ENCODE measurements at places on chromosomes 6 and 20.

GRCh38 chr20:5870568-5870981 lies 79.8 kb downstream of the TRMT6 start:
- DNase-seq = no peak

DNA sequence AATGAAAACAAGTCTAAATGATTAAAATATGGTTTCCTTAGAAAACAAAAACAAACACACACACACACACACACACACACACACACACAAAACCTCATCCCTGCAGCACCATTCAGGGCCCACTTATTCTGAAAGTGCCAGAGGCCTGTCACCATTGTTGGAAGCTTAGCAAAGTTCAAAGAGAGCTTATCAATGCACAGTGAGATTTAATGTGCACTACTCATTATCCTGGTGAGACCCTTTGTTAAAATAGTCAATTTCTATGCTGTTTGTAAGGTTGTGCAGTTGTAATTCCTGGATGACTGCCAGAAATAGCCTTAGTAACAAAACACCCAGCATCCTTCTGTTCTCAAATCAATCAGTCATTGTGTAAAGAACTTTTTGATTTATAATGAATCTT lies 482.9 kb downstream of the GRIK2 start:
- no peak for DNase-seq

- DNase-seq = no peak
Measured at GRCh38 chr6:3388786-3389185, 68.1 kb downstream of the SLC22A23 start.

DNA sequence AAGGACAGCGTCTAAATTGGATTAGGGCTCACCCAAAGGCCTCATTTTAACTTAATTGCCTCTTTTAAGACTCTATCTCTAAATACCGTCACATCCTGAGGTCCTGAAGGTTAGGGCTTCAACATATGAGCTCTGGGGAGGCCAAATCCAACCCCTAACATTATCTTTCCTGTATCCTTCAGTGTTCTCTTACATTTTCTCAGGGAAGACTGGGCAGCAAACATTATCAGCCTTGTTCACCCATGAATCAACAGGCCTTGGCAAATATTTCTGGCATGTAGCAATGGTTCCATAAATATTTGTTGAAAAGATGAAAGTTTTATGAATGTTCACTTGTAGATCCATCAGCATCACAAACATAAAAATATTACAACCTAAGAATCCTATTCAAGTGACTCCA lies 24.6 kb upstream of the FOXF2 start:
- DNase-seq = no peak

DNA sequence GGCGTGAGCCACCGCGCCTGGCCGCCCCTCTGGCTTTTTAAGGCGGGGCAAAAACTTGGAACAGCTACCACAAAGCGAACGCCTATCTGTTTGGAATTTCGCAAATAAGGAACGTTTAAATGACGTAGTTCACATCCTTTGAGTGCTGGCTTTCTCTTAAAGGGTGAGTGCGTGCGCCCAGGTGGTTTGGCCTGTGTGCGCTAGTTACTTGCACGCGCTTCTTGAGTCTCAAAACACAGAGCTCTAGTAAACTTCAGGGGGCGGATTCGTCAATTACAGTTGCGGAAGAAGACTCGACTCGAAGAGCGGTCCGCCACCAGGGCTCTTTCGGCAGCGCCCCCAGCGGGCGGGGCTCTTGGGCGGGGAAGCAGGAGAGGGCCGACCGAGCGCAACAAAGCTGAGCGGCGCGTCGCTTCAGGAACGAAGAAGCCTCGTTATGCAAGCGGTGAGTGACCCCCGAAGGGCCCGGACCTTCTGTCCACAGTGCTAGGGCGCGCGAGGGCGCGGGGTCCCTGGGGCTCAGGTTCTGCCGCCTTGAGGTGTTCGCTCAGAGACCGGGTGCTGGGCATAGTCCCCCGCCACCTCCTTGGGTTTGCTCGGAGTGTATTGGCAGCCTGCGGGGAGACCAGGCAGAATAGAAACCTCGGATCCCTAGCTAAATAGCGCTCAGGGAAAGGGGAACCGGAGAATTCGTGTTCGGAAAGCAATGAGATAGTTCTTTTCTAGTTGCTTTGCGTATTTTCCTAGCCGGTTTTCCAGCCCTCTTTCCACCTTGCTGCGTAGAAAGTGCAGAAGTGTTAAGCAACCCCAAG lies at the start of gene SYCP2L:
SYCP2L (plus strand) TSS at position 362 of the 812 bp plus-strand sequence; CDS start at position 437, 75 bp downstream.
- no peak for DNase-seq

- no peak for DNase-seq
Measured at GRCh38 chr6:79373246-79373645, 138.8 kb upstream of the HMGN3 start.

GRCh38 chr20:33811776-33812151 lies 616 bp downstream of the CHMP4B start:
- peak; percentile 16 for DNase-seq

DNA sequence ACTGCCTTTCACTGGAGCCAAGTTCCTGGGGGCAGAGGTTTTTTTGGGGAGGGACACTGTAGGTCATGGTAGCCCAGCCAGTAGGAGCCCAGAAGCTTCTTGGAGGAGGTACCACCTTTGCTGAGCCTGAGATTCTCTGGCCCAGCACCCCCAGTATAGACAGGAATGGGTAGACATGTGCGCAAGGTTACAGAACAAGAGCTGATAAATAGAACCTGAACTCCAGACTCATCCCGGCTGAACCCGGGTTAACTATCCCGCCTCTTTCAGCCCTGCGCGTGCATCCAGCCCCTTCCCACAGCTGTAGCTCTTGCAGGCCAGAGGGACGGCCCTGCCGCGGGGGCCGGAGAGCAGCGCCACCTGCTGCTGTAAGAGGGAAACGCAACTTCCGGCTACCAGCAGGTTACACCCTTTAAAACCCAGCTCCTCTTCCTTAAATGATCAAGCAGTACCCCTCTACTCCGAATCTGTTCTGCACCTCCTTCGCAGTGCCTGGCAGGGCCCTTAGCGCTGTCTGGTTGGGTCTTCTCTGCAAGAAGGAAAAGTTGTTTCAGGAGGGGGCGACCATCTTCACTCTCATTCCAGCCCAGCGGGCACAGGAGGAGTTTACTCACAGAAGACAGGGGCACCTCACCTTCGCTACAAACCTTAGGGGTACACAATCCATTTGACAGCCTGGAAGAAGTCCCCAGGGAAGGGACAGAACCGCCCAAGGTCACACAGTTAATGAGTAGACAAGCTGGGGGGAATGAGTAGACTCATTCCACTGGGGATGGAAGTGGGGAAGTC lies 7.5 kb downstream of the SRXN1 start:
- DNase-seq = peak; percentile 69

GRCh38 chr6:156940221-156940620 lies 163.0 kb downstream of the ARID1B start:
- no peak for DNase-seq

- no peak for DNase-seq
Measured at GRCh38 chr6:148501178-148501590, 158.5 kb downstream of the SASH1 start.

DNA sequence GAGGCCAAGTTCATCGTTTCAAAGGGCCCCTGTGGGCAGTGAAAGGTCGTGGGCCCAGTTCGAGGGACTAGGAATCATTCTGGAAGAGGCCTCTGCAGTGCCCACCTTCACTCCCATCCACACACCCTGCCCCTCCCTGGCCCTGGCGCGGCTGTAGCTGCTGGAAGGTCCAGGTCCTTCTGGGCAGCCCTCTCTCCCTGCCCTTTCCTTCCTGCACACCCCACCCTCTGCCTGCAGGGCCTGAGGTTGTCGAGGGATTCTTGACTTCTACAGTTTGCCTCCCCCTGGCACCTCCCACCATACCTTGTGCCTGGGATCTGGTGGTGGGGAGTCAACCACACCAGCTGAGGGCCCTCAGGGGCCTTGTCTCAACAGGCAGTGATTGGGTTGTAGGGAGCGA lies 4.5 kb upstream of the MYT1 start:
- no peak for DNase-seq

DNA sequence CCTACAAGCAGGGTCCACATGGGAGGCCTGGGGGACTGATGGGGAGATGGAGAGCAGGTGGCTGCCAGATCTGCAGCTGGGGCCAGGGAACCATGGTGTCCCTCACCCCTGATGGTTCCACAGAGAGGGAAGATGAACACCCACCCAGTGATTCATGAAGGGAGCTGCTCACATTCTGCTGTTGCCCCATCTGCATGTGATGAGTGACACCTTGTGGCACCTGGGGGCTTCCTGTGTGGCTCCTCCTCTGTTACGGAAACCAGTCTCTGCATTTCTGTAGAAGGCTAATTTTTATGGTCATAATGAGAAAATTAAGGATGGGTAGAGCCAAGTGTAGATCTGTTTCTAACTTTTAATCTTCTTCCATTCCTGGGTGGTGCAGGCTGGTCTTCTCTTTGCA lies 217.1 kb downstream of the SMOC2 start:
- no peak for DNase-seq

GRCh38 chr20:59403261-59403961 lies 103.0 kb downstream of the EDN3 start:
- DNase-seq = peak; percentile 58

GRCh38 chr6:50520326-50521266 lies 192.7 kb upstream of the TFAP2D start:
- no peak for DNase-seq

DNA sequence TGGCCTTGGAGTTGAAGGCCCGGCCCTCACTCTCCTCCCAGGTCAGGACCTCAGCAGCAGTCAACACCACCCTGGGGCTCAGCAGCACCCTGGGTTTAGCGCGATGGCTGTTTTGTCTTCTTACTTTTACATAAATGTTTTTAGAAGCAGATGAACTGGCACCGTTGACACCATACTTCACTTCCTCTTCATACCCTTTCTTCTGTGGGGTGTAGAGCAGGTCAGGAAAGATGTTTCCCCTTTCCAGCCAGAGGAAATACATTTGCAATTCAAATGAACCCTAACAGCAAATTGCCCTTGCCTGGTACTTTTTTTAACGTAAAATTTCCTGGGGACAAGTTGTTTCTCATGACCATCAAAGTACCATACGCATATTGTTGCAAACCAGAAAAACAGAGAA lies 54.7 kb upstream of the SNX9 start:
- DNase-seq = peak; percentile 22

DNA sequence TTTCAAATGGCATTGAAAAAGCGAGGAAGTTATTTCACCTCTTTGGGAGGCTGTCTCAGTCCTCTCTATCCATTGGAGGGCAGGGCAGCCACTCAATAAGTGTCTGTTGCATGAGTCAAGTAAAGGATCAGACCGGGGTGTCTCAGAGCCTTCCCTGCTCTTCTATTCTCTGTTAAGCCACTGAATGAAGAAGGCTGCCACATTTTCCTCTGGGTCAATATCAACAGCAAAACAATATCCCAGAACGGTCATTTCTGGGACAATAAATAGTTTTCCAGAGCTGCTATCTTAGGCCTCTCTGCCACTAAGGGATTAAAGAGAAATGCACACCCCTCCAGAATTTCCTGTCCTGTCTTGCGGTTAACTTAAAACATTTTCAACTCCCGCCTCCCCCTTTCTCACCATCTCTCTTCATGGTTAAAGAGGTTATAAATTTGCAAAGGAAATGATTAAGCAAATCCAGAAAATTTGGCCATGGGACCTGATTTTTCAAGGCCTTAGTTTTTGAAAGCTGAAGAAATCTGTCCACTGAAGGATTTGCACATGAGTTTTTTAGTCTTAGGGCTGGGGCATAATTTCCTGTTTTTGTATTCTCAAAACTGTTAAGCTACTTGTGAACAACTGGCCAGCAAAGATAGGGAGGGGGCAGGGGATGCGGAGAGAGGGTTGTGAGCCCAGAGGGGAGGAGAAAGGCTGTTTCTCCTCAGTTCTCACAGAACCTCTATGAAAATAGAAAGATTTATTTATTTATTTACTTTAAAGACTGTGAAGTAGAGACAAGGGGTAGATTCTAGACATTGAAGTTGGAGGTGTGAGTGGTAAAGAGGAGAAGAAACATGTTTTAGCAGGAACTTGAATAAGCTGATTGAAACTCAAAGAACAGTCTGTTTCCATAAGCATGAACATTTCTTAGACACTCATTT lies 135.7 kb downstream of the BCAS1 start:
- peak; percentile 26 for DNase-seq

DNA sequence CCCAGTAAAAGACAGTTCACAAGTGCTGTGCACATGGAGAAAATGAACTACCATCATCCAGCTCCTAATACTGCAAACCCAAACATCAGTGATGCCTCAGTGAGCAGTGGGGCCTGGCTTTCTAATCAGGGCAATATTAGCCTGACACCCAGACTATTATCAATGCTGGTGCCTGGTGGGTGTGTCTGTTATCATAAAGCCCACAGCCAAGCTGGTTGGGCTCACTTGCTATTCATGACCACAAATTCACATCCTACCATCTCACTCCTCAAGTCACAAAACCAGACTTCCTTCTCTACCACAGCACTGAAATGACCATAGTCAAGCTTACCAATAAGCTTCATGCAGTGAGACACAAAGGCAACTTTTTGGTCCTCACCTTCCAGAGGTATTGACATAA lies 180.8 kb upstream of the PLN start:
- DNase-seq = no peak

DNA sequence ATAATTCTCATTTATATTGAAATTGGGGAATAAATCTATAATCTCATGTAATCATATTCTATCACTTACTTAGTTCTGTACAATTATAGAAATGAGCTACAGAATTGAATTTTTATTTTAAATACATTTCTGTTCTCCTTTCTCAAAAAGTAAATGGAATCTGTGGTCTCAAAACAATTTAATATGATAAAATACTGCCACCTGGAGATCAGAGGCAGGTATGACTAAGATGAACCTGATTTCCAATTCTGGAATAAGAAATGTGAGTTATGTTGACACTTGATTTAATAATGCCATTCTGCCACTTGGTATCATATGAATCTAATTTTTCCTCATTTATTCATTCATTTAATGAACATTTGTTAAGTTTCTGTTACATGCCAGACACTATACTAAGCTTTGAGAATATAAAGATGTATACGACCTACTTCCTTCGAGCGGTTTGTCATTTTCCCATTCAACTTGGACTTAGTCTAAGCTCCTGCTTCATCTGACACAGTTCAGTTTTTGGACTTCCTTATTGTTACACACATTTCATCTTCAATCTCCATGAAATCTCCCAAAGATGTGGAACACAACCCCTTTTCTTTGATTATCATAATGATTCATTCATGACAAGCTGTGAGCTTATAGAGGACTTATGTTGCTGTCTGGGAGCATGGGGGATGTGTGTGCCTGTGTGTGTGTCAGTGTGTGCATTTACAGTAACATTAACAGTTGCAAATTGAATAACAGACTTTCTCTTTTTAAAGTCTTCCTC lies 7.5 kb upstream of the CCDC28A start:
- peak; percentile 51 for DNase-seq

- DNase-seq = no peak
Measured at GRCh38 chr6:89244241-89244985, 27.3 kb upstream of the GABRR1 start.
